Stimulated activated CD8-positive, alpha-beta memory T cell treated with anti-CD3 and anti-CD28 coated beads, Interleukin-7, amount 100 ng/mL, for 48 hours (primary cell): ENCODE measurements at places on chromosomes 3 and 15.

DNA sequence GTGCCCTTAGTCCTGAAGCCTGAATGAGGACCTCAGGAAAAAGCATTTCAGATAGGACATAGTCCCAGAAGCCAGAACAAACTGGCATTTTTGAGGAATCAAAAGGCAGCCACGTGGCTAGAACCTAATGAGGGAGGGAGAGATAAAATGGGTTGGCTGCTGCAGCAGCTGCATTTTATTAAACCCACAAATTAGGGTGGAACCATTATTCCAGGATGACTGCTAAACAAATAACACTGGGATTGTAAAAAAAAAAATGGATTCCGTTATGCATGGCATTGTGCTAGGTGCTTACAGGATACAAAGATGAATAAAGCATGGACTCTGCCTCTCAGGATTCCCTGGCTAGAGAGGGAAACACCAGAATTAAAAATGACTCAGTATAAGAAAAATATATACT lies 141.5 kb downstream of the SATB1 start:
- no peak for DNase-seq

DNA sequence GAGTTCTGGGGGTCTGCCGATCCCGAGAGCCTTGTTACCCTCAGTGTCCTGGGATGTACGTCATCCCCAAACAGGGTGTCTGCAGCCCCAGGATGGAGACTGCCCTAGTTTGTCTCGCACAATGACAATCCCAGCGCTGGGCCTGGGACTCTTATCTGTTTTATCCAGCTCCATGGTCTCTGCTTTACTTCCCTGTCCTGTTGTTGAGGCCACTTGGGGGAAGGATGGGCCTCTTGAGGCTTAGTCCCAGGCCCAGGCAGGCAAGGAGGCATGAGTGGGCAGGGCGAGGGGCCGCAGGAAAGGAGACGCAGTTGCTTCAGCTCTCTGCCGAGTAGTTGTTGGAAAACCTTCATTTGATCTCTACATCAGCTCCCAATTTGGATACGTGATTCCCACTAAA lies 17.4 kb downstream of the SMAD6 start:
- DNase-seq = no peak

GRCh38 chr15:60720493-60721256 lies 241.7 kb upstream of the ICE2 start:
- peak; percentile 41 for DNase-seq

GRCh38 chr3:167749728-167750127 lies 14.2 kb downstream of the SERPINI1 start:
- no peak for DNase-seq

GRCh38 chr3:124986192-124987143 lies 51.9 kb upstream of the MUC13 start:
- no peak for DNase-seq
